ENCODE measurements at places on chromosomes 7 and 10.

GRCh38 chr10:102998399-102998907 is 80.4 kb downstream of the CNNM2 start:
- DNase-seq, result no peak

GRCh38 chr10:121919666-121920065 is 8.2 kb downstream of the ATE1 start:
- DNase-seq, result no peak

GRCh38 chr10:71550628-71551027 is 153.9 kb downstream of the CDH23 start:
- DNase-seq, result no peak

GRCh38 chr10:119301397-119301796 is 94.0 kb downstream of the GRK5 start:
- DNase-seq, result peak; percentile 80

- no peak for DNase-seq
Measured at GRCh38 chr7:2613931-2614600, 17.7 kb upstream of the TTYH3 start.

DNA sequence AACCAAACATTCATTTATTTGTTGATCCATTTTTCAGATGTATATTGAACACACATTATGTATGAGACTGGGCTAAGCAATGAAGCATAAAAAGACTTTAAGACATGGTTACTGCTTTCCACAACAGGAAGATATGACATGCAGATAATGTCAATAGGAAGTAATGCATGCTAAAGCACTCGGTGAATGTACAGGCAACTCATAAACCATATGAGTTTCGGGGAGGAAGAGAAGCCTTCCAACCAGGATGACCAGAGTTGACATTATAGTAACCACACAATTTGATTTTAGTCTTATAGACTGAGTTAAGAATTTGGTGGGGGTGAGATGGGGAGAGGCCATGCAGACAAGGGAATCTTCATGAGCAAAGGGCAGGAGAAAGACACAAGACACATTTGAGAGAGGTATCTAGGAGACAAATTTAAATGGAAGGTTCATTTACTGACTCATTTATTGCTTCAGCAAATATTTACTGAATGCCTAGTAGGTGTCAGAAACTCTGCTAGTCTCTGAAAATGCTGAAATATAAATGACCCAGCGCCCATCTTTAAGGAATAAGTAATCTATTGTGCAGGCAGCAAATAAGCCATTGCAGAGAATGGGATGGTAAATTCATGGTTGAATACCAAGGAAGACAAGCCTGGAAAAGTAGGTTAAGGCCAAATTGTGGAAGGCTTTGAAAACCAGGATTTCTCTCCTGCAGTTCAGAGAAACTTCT is 19.0 kb upstream of the SLK start:
- no peak for DNase-seq

GRCh38 chr10:72186982-72187330 is 28.9 kb upstream of the ANAPC16 start:
- DNase-seq, result no peak

DNA sequence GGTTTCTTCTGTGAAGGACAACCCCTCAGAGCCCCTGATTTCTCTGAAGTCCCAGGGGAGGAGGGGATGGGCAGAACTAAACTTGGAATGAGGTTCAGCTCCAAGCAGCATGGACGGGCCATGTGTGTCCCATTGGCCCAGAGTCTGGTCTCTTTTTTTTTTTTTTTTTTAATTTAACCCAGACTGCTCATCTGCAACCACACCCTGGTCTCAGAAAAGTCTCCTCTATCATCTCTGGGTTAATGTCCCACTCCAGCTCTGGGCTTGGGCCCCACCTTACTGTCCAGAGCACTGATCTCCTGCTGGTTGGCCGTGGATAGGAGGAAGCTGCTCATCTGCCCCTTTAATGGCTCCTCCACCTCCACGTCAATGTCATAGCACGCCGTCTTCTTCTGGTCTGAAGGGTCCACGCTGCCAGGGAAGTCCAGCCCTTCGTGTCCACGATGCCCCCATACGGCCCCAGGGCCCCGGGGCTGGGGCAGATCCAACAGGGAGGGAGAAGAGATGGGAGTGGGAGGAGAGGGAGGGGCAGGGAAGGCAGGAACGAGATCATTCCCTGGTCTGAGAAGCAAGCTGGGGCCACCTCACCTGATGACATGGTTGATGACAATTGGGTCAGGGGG is 7.7 kb downstream of the CHPF2 start:
- DNase-seq, result no peak

GRCh38 chr7:8742837-8743236 is 309.4 kb downstream of the NXPH1 start:
- DNase-seq, result no peak

DNA sequence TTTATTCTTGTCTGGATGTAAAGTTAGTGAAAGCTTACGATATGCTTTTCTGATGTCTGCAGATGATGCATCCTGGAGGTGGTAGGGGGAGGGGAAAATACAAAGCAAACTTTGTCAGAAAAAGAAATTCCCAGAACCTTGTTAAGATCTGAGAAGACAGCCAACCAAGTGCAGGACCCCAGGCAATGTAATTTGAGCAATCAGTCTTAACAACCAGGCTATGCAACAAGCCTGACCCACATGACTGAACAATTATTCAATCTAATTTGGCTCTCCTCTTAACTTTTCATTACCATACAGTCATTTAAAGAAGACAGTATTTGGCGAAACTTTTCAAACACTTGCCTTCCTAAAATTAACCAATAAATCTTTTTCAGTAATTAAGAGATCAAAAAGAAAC is 74.5 kb downstream of the DNAJC1 start:
- DNase-seq, result no peak

DNA sequence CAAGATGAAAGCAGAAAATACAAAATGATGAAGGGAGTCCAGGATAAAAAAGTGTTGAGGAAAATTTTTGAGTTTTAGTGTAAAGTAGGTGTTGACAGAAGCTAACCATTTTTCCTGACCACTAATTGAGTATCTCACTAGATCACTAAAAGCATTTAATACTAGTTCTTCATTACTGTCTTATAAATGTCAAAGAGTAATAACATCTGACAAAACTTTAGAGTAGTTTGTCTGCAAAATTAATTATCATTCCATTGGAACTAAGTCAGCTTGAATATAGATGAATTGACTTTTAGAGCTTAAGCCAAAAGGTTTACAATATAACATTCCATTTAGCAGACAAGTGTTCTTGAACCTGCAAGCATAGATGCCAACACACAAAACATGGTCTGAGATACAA is 232.9 kb downstream of the FOXP2 start:
- DNase-seq, result no peak

DNA sequence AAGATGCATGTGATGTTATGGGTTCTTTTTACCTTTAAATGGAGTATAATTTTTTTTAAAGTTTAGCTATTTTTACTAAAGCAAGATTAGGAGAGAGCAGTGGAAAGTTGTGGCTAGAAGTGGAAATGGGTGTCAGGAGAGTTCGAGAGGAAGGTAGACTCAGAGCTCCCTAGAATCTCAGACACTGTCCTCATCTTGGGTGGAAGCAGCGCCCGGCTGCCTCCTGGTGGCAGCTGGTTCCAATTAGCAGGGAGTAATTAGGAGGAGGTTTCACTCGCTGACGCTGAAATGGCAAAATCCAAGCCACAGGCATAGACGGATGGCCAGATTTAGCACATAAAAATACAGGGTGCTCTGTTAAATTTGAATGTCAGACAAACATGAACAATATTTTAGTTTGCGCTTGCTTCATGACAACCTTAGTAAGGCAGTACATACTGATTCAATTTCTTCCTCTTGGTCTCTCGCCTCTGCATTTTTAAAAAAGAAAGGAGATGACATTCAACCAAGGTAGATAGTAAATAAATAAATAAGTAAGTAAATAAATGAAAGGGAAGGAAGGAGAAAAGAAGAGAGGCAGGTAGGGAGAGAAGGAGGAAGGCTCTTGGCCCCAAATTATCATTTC is 58.5 kb downstream of the LGI1 start:
- DNase-seq, result peak; percentile 38

DNA sequence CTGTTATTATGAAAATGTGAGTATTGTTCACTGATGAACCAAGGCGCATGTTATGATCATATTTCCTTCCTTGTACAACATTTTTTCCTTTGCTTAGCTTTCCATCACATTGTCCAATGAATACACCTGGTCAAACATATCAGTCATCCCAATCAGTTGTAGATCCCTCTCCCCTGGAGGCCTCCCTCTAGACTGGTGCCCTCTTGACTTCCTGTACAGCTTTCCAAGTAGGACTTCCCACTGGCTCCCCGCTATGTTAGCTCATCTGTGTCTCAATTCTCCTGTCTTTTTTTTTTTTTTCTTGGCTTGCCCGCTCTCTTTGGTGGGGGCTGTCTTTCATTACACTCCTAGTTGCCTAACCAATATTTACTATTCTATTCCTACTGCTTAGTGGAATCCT is 214.2 kb upstream of the NPY start:
- no peak for DNase-seq

GRCh38 chr10:102065561-102066398 is 631 bp downstream of the HPS6 start:
- DNase-seq, result no peak

GRCh38 chr7:70372768-70373515 is 759.0 kb upstream of the GALNT17 start:
- DNase-seq, result no peak

GRCh38 chr7:118324790-118325449 is 100.4 kb downstream of the ANKRD7 start:
- DNase-seq, result no peak

DNA sequence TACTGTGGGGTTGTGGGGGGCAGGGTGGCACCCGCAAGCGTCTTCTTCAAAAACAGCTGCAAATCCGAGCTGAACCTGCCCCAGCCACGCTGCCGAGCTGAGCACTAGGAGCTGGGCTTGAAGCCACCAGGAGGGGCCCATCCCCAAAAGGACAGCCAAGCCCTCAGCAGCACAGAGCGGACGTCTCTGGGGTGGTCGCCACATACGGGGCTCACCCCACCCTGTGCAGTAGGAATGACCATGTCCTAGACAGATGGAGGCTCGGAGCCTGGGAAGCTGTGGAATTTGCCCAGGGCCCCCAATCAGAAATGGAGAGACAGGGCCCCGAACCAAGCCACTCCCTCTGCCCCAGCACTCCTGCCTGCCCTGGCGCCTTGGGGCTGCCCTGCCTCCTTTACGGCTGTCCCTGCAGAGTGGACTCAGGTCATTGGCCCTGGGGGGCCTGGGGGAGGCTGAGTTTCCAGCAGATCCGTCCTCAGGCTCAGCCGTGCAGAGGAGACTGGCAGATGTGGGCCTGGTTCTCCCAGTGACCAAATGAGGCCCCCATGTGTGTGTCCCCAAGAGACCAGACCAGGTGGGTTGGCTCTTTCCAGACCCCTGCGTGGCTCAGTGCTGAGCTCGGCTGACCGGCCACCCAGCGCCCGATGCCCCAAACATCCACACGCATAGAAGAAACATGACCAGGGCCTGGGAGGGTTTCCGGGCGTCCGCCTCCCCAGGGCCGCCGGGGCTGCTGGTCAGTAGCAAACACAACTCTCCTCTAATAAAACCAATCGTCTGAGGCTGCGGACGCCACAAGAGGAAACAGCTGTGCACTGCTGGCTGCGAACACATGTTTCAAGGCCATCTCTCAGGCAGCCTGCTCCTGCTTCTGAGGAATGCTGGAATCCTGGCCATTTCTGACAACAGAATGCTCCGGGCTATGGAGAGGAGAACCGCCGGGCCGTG is 54.9 kb downstream of the PDGFA start:
- DNase-seq, result no peak

DNA sequence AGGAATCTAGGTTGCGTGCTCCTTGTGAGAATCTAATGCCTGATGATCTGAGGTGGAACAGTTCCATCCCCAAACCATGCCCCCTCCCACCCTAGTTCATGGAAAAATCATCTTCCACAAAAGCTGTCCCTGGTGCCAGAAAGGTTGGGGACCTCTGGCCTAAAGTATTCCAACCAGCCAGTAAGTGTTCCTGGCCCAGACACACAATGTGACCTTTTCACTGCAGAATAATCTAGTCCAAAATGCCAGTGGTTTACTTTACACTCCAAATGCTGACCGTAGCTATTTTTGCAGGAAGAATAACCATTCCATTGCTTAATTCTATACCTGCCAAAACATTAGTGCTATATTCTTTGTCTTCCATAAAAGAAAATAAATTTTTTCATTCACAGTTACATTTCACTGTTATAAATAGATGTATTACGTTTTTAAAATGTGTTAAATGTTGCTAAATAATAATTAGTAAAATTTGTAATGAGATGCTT is 10.4 kb downstream of the CNNM1 start:
- DNase-seq, result no peak

DNA sequence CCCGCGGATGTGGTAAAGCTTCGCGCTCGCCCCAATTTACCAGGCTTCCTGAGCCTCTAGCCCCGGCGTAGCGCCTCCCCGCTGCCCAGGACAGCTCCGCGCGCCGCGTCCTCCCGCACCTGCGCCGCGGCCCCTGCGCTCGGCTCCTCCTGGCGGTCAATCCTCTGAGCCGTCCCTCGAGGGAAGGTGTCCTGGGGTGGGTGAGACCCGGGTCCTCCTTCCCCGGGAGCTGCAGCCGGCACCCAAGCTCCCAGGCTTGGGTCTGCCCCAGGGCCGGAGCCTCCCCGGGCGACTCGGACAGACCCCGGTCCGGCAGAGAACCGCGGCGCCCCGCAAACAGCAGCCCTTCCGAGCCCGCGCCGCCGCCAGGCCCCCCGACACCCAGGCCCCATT is 512 bp downstream of the OSBPL3 start:
- peak; percentile 77 for DNase-seq

DNA sequence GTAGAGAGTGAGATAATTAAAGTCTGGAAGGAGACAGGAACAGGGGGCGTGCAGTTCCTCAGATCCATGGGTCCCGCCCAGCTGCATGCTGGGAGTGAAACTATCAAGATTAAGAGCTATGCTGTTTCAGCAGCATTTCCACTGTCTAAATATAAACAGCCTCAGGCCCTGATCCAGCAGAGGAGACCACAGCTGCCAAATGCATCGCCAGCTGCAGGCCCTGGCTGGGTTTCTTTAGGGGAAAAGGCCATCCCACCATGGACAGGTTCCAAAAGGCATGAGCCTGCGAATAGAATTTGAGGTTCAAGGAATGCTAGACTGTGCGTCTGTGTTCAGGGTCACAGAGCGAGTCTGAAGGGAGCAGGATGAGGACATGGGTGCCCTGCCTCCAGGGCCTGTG is 411.4 kb downstream of the PAXIP1 start:
- no peak for DNase-seq

- DNase-seq, result no peak
Measured at GRCh38 chr10:26959841-26960240, 99.1 kb upstream of the ABI1 start.

DNA sequence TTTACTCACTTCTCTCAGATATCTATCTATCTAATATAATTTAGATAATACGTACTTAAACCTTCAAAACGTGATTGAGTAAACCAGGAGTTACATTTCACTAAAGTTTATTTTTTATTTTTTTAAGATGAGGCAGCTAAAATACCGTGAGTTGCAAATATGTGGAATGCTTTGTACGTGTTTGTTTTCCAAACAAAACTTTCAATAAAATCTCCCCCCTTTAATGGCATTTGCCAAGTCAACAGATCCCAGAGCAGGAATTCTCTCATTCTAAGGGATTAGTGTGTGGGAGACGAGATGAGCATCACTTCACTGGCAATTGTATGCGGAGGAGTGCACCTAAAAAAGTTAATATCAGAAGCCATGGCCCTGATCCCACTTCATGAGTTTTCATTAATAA is 53.7 kb upstream of the MAGI2 start:
- DNase-seq, result no peak

Data from stimulated activated CD4-positive, alpha-beta T cell treated with anti-CD3 and anti-CD28 coated beads, Interleukin-1b, Interleukin-23, amount 100 ng/mL, for 48 hours (primary cell).